ENCODE measurements at places on chromosomes 2 and 18.

GRCh38 chr2:8217468-8218030 is 464.3 kb upstream of the ID2 start:
- DNase-seq, result no peak

DNA sequence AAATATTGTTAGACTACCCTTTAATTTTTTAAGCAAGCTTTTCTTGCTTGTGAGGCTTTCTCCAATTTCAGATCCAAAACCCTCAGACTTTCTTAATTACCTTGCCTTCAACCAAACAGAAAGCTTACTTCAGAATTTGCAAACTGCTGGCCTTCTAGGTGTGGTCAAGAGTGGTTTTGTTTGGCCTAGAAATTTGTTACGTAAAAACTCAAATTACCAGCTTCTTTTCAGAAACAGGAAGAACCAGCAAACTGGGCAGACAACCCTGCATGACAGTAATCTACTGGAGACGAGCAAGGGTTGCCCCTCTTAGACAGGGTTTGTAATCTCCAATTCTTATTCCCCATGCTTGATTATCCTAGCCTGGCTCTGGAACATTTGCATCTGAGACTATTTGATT is 27.1 kb downstream of the SRBD1 start:
- DNase-seq, result no peak

DNA sequence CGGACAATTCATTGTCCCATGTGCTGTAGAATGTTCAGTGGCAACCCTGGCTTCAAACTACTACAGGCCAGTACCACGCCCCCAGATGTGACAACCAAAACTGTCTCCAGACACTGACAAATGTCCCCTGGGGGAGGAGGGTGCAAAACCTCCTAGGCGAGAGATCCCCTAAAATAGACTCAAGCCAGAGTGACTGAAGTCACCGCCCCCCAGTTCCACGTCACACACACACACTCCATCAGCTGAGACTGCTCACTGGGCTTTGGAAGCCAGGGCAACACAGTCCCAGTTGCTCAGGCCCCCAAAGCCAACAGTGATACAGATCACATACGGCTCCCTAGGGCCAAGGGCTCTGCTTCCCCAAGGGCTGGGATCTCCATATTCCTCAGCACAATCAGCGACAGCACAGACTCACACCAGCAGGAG is 19.1 kb downstream of the HDAC4 start:
- DNase-seq, result no peak

GRCh38 chr2:128405467-128405900 is 86.8 kb upstream of the HS6ST1 start:
- DNase-seq, result no peak

DNA sequence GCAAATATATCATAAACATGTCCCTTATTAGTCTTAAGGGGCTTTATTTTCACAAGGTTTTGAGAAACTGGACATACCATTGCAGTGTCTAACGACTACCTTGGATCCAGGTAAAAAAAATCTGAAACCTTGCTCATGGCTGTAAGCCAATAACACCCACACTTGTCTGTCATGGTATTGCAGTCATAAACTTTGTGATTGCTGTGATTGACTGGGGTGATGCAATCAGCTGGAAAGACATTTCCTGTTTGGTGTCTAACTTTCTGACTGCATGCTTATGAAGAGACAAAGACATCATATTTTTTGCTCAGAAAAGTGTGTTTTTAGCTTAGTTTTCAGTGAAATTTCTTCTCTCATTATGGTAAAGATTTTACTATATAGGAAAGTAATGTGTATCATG is 635.0 kb downstream of the TSN start:
- DNase-seq, result no peak

GRCh38 chr2:49935449-49935848 is 781.1 kb upstream of the FSHR start:
- DNase-seq, result no peak

DNA sequence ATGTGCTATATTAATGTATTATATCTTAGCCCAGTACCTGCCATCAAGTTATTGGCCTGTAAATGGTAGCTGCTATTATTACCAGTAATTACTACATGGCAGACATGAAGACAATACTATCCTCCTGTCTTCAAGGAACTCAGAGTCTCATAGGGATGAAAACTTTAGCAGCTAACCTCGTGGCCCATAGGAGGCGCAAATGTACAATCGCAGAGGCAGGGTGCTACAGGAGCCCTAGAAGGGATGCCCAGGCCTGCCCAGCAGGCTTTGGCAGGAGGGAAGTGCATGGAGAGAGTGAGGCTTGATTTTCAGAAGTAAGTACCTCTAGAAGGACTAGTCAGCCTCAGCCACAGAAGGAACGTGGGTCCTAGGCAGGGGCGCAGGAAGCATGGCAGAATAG is 44.7 kb upstream of the KIDINS220 start:
- peak; percentile 43 for DNase-seq

- no peak for DNase-seq
Observed at GRCh38 chr2:128610496-128610895, 291.8 kb upstream of the HS6ST1 start.

- peak; percentile 64 for DNase-seq
Observed at GRCh38 chr2:119367472-119368099, 809 bp downstream of the DBI start.

- DNase-seq, result no peak
Observed at GRCh38 chr2:144240656-144241339, 279.1 kb downstream of the ZEB2 start.

- DNase-seq, result no peak
Observed at GRCh38 chr2:134788417-134788816, 50.0 kb upstream of the ACMSD start.

DNA sequence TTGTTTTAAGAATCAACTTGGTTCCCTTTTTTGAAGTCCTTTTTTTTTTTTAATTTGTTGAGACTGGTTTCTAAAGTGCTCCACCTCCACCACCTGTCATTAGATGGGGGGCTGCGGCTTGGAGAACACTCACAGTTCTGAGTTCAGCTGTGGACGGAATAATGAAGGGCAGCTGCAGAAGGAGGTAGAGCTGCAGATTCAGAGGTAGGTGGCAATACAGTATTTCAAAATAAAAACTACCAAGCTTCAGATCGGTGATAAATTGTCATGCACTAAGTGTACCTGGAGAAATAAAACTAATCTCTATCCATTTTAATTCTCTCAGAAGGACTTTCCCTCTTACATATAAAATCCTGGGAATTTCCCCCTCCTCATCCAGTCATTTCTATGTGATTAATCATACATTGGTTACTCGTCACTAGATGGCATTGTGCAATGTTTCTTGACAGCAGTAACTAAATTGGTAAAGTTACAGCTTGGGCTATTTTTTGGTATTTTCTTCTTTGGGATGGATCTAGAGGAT is 81.1 kb upstream of the SLC39A10 start:
- DNase-seq, result peak; percentile 71

DNA sequence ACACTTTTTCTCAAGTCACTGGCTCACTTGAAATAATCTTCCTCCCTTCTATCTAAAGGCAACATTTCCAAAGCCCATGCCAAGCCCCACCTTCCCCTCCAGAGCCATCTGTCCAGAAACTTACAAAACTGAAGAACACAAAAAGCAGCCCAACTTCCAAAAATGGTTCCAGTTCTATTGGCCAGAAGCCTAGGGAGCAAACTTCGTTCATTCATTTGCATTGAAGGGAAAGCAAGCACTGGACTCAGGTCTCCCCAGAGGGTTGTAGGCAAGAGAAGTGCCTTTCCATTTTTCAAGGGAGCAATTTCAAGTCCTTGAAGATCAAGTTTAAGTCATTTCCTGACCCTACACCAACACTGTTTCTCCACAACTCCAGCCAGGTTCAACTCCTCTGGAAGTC is 585.0 kb downstream of the BCL11A start:
- no peak for DNase-seq

GRCh38 chr2:23616630-23617029 is 231.7 kb downstream of the KLHL29 start:
- no peak for DNase-seq

DNA sequence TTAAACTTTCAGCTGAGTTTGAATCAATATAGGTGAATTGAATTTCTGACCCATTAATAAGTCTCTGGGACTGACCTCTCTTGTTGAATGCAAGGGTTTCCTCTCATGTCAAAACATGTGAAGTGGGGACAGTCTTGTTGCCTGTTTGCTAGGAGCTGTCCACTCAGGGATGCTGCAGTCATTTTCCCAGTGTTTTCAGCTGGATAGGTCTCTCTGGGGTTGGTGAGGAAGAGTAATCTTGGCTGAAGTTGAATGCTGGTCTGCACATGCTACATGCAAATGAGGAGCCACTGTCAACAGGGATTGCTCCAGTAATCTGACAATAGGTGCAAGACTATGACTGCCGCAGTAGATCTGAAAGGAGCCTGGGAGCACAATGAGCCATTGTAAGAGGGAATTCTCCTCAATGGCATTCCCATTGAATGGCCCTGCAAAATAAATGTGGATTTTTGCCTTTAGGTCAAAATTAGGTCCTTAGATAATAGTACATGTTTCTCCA is 34.1 kb upstream of the IL1RL1 start:
- DNase-seq, result no peak

GRCh38 chr2:105781274-105781978 is 36.7 kb downstream of the NCK2 start:
- DNase-seq, result no peak

- DNase-seq, result no peak
Observed at GRCh38 chr2:177334940-177335543, 57.5 kb upstream of the AGPS start.

DNA sequence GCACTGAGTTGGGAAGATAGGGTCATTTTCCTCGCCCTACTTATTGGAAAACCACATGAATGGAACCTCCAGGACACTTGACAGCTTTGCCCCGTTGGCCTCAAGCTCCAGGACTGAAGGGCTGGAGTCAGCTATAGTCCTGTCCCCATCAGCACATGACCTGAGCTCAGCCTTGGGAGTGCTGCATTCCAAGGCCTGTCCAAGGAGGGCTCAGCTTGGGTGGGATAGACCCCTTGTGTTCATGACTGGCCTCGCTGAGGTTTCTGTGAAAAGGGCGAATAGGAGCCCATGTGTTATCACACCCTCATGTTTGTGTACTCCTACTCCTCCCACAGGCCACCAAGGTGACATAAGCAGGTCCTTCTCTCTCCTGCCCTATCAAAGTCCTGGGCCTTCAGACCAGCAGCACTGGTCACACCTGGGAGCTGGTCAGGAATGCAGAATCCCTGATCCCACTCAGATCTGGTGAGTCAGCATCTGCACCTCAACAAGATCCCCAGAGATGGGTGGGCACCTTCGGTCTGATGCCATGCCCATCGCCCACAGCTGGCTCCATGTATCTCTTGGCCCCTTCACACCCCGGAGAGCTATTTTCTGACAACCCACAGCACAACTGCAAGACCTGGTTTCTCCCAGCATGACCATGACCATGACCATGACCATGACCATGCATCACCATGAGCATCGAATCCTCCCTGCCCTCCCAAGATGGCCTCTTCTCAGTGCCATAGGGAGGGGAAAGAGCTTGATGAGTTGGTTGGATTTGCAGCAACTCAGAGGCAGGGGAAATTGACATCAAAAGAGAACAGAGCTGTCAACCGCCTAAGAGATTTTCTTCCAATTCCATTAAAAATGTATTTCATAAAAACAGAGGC is 83.0 kb upstream of the RAB6C start:
- no peak for DNase-seq

DNA sequence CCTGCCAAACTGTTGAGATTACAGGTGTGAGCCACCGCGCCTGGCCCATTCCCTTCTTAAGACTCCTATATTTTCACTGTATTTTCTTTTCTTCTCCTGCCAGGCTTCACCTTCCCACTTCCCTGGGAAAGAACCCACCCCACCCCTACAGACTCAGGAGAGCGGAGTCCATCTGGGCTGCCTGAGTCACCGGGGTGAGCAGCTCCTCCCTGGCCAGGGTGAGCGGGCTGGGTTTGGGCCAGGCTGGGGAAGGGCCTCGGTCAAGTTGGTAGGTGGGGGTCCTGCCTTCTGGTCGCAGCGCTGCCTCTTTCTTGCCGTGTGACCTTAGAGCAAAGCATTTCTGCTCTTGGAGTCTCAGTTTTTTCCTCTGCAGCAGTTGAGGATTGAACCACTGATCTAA is 2.1 kb upstream of the GAREM2 start:
- DNase-seq, result no peak

DNA sequence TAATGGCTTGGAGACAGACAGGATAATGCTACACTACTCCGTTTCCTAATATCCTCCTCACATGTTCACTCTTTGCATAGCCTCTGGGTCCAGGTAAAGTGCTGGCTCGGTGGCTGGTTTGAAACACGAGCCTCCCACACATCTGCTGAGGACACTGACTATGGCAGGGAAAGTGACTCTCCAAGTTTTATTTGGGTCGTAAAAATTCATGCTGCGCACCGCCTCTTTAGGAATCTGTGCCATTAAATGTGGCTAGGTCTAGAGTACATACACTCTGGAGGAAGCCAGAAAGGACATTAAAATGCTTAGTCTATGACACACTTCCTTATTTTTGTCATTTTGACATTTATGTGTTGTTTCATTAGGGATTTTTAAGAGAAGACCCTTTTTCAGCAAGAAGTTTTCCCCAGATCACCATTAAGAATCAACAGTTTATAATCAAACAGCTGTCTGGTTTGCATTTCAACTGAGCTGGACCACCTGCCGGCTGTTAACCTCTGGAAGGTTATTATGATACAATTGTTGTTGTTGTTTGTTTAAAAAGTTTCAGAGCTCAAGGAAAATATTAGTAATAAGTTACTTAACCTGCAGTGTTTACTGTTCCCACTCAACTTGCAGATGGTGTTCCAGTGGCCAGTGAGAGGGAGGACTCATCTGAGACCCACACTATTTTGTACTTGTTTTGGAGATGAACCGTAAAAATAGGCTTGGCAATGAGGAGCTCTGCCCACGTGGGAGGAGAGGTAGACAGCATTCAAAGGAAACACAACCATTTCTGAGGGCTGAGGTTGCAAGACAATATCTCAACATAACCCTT is 443.3 kb upstream of the MEIS1 start:
- DNase-seq, result no peak

- DNase-seq, result no peak
Observed at GRCh38 chr2:117087535-117088291, 726.8 kb upstream of the DDX18 start.

GRCh38 chr2:189336276-189336975 is 104.8 kb upstream of the WDR75 start:
- no peak for DNase-seq

DNA sequence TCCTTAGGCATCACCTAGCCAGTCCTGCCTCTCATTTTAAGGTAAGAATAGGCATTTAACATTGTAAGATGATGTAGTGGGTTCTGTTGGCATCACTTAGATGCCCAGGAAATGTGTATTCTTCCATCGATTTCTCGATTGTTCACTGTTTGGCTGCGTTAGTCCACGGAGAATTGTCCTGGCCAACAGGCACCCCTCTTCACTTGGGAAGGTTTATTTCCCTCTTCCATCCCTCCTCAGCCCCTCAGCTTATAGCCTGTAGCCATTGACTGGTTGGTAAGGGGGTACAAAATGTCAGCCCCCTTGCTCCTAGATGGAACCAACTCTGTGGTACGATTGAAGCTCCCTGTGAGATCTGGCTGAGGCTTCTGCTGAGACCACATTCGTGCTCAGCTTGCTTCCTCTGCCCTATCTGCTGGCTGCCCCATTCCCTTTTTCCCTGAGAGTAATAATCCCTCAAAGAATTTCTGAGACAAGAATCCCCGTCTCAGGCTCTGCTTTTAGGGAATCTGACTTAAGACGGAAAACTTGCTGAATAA is 43.4 kb downstream of the PLEKHA3 start:
- DNase-seq, result no peak

GRCh38 chr2:38406597-38407110 is 29.6 kb upstream of the ATL2 start:
- DNase-seq, result no peak

- no peak for DNase-seq
Observed at GRCh38 chr2:117714110-117714509, 100.4 kb upstream of the DDX18 start.
